Effector CD8-positive, alpha-beta T cell (primary cell): ENCODE measurements at places on chromosomes 6 and 20.

DNA sequence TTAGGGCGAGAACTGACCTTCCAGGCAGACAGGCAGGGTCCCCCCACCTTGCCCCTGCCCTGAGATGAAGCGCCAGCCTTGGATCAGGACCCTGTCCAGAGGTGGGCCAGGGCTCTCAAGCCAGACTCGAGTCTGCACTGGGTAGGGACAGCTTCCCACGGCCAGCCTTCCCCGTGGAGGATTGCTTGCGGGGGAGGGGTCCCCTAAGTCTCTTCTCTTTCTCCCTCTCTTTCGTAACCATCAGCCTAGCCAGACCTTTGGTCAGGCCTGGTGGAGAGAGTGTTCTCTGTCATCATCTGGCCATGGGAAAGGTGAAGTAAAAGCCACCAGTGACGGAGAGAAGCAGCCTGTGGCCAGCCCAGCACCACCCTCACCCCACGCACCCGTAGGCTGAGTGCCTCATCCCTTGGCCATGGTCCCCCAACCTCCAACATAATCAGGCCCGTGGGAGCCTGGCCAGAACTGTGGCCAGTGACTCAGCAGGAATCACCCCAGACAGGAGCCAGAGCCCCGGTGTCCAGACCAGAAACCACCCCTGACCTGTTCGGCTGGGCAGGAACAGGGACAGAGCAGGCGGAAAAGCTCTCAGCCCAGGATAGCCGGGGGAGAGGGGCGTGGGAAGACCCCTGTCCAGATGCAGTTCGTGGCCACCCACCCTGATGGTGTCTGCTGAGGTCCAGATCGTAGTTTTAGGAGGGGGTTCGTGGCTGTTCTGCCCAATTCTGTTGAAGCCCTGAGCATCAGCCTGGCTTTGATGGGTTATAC lies 47.1 kb downstream of the SNAI1 start:
- no peak for DNase-seq

DNA sequence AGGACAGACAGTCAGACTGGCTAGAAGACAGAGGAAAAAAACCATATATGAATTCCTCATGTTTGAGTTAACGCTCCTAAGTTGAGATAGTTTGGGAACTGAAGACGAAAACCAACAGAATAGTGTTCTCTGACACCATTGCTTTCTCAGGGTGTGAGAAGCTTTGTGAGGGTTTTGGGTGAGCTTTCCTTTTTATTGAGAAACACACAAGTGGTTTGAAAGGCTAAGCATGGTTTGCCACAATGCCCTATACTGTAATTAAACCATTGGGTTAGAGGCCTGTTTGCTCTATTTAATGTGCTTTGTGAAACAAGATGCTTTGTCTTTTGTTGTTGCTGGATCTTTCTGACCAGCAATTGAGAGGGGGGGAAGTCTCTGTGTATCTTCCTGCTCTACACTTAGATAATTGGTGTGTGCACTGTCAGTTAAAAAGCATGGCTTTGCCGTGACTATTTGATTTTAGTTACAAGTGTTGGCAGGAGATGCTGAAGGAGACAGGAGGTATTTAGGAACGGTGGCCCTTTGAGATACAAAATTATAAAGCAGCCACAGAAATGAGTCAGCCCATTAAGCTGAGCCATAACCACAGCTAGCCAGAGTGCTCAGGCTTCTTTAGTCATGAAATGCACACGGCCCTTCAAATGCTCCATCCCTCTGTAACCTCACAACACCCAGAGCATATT lies 273.0 kb upstream of the PREP start:
- no peak for DNase-seq

GRCh38 chr20:46423882-46424482 lies 17.6 kb upstream of the ELMO2 start:
- DNase-seq, result no peak

DNA sequence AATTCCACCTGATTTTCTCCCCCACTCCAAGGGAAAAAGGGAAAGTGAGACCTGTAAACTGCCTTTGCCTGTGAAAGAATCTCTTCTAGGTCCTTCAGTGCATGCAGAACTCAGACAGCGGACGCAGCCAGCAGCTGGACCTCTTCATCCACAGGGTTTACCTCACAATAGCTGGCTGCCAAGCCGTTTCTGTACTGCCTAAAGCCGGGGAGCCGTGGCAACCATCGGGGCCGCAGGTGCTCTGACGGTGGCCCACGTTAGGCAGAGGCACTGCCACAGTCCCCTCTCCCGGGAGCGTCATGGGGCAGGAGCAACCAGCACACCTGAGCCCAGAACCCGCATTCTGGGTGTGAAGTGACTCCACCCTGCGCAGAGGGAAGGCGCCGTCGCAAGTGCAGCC lies 206.1 kb downstream of the TTLL2 start:
- no peak for DNase-seq
